ENCODE measurements at places on chromosomes 5 and 9.

DNA sequence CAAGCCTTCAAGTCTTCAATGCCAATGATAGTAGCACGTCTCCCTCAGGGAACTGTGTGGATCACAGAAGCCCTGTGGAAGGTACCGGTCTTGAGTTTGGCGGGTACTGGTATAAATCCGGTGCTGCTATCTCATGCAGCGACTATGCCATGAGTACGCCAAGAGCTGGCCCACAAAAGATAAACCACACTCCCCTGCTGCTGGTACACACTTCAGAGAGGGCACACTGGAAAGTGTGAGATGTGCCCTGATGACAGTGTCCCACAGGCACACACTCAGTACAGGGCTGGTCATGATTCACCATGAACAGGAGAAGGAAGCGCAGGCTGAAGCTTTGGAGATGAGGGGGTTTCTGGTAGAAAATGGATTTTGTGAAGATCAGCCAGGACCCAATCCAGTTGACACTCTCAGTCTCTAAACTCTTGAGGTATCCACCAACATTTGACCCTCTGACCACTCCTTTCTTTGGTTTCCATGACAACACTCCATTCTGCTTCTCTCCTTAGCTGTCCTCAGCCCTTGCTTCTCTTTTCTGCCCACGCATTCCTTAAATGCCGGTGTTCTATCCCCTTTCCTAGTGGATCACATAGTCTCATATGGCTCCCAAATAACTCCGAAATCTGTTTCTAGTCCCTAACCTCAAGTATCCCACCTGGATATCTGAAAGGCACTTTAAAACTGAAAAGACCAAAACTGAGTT lies 5.1 kb downstream of the AMACR start:
- DNase-seq: no peak

- DNase-seq: no peak
Measured at GRCh38 chr5:73387601-73388305, 60.8 kb downstream of the FOXD1 start.

DNA sequence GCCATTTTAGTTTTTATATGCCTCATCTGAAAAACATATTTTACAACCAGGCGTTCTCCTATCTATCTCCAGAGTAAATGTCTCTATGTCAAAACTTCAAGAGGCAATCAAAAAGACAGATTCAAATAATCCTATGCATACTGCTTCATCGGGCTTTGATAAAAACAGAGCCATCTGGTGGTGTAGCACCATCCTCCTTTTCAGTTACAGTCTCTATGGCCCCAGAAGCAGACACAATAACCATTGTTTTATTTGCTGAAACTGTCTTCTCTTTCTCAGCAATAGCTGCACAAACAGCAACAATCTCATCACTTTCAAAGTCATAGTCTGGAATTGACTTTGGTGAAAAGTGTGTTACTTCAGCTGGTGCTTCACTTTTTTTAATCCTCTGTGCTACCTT lies 36.3 kb downstream of the PTGER4 start:
- no peak for DNase-seq

DNA sequence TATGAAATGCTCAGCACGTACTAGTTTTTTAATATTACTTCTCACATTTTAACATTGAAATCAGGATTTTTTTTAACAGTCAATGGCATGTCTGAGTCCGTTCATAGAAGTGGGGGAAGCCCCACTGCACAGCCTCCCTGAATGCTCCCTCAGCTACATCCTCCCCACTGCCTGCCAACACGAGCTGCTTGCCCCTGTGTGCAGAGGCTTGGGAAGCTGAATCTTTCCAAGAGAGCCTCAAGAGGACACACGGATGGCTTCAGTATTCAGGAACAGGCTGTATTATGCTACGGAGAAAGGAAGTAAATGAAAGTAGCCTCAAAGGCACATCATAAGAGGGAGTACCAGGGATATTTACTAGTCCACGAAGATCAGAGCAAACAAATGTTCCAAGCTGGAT lies 248.7 kb downstream of the SPOCK1 start:
- no peak for DNase-seq

GRCh38 chr9:113219969-113220368 lies 1.1 kb downstream of the FKBP15 start:
- DNase-seq: peak; percentile 50

DNA sequence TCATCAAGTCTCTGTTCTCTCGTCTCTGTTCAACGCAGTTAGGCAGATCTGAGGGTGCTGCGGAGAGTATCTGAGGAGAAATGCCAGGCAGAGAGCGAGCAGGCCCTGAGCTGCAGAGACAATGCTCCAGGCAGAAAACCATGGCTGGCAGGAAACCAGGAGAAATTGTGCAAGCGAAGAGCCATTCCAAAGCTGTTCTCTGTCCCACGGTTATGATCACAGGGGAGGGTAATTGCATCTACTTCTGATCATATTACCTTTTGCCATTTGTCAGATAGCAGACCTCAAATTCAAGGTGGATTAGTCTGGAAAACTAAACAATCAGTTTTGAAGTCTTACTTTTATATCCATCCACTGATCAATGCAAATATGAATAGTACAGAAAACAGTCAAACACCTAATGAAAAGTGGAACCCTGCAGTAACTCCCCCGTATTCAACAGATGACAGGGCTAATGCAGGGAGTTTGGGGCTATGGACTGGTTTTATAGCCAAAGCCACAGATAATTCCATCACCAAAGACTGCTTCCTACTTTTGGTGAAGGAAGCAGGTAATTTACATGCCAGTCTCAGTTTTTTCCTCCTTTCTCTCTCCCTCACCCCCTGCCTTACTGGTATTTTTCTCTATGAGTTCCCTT lies 228.0 kb downstream of the DCP2 start:
- DNase-seq: no peak

GRCh38 chr5:10467281-10468198 lies 25.9 kb downstream of the ROPN1L start:
- peak; percentile 80 for DNase-seq

DNA sequence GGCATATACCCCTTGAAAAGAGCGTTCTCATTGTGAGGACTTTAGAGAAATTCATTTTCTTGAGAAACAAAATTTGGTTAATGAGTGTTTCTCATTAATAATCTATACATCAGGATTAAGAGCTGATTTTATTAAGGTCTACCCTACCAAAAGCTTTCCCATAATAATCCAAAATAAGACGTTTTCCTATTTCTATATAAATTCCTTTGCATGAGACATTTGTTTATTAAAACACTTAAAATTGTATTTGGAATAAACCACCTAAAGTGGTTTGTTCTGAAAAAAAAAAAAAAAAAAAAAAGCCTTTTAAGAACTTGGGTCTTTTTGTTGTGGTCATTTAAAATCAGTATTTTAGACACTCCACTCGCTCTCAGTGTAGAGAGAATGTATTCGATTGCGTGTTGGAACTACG lies 695 bp upstream of the TMOD1 start:
- no peak for DNase-seq

GRCh38 chr5:57989378-57989777 lies 470.5 kb downstream of the PLK2 start:
- DNase-seq: no peak

DNA sequence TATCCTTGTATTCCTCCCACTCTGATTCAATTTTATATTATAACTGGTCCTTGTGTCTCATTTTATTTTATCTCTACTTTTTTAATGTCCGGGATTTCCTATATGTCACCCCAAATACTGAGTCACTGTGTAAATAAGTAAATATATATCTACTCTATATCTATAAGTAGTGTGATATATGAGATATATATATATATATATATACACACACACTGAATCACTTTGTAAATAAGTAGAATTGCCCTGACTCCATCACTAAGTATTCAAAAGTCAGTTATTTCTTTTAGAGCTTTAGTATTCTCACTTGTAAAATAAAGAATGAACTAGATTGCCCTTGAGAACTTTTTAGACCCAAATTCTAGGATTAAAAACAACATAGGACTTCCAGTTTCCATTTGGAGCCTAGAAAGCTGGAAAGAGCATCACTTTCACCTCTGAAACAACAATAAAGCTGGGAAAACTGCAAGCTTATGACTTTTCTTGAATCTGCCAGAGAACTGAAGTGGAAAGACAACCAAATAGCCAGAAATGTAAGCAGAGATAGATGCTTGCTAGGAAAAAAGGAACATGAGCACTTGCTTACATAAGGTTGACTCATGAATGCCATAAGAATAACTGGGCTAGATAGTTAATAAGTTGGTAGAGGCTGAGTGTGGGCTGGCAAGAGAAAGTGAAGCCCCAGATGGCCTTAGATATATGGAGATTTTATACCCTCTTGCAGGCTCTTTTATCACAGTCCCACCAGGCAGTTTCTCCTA lies 171.1 kb upstream of the TLX3 start:
- no peak for DNase-seq

GRCh38 chr5:135497971-135498636 lies 37.7 kb downstream of the NEUROG1 start:
- DNase-seq: no peak

GRCh38 chr5:14183187-14183939 lies 40.2 kb downstream of the TRIO start:
- DNase-seq: no peak

- peak; percentile 58 for DNase-seq
Measured at GRCh38 chr5:55134053-55134722, 25.8 kb upstream of the GPX8 start.

- DNase-seq: no peak
Measured at GRCh38 chr9:129962451-129962864, 80.5 kb downstream of the FNBP1 start.

GRCh38 chr9:126517833-126518356 lies 95.8 kb upstream of the LMX1B start:
- no peak for DNase-seq

DNA sequence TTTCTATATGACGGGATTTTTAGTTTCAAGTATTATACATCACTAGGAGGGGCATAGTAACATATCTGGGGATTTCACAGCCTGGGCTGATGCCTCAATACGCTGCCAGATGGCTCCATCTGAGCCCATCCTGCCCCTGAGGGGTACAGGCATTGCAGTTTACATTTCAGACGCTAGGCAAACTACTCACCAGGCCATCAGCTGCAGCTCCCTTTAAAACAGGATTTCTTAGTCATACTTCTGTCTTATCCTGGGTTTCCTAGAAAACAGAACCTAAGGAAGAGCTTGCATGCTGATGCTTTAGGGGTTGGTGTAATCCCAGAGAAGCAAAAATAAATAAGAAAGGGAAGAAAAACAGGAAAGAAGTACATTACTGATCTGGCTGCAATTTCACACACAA lies 372.8 kb upstream of the PIK3R1 start:
- DNase-seq: no peak

- DNase-seq: no peak
Measured at GRCh38 chr5:16548115-16548514, 68.7 kb downstream of the RETREG1 start.

- DNase-seq: no peak
Measured at GRCh38 chr9:134561427-134562145, 80.0 kb upstream of the COL5A1 start.

- DNase-seq: no peak
Measured at GRCh38 chr5:21688655-21689054, 1164.5 kb downstream of the CDH12 start.

DNA sequence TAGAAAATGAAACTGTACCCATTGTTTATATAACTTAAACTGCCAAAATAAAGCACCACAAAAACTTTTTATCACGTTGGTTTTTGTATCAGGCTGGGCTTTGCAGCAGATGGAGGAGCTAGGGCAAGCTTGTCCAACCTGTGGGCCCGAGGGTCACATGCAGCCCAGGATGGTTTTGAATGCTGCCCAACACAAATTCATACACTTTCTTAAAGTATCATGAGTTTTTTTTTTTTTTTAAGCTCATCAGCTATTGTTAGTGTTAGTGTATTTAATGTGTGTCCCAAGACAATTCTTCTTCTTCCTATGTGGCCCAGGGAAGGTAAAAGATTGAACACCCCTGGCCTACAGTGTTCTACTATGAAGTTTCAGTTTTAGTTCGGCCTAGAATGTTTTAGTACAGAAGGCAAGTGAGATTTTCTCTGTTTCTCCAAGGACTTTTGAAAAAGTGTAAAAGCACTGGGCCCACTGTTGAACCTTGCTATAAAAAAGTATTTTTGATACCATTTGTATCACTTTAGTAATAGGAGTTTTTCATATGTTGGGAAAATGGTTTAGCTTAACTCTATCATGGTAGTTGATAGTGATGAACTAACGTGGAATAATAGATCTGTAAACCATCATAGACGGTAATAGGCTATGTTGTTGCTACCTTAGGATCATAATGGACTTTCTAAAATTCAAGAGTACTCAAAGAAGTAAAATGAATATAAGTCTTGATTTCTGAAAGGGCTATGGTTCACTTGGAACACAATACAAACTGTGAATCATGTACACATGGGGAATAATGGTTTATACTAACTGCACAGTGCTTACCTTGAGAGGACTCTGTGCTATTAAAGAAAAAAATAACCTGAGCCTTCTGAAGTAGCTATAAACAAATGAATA lies 2.9 kb downstream of the CDKN2A start:
- peak; percentile 65 for DNase-seq

DNA sequence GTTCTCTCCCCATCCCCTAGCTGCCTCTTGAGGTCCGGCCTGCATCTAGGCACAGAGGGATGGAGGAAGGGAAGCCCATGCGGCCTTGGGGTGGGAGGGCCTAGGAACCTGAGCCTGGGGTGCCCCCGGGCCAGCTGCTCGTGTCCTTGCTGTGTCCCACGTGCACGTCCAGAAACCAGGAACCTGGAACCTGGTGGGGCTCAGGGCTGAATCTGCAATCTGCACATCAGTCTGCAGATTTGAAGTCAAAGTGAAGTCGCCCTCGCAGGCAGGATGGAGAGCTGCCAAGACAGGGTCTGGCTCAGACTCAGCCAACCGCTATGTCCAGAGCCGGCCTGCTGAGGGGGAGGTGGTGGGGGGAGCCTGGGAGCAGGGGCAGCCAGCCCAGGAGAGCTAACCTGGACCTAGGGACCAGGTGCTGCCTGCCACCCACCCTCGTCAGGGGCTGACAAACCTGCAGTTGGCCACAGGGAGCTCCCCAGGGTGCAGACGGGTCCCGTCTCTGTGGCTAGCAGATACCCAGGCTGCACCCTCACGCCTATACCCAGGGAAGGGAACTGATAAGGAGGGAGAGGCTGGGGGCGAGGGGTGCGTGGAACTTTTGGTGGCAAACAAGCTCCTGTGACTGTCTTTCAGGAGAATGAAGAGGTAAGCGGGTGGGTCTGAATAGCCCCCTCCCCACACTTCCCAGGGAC lies 103.5 kb upstream of the SIMC1 start:
- no peak for DNase-seq

DNA sequence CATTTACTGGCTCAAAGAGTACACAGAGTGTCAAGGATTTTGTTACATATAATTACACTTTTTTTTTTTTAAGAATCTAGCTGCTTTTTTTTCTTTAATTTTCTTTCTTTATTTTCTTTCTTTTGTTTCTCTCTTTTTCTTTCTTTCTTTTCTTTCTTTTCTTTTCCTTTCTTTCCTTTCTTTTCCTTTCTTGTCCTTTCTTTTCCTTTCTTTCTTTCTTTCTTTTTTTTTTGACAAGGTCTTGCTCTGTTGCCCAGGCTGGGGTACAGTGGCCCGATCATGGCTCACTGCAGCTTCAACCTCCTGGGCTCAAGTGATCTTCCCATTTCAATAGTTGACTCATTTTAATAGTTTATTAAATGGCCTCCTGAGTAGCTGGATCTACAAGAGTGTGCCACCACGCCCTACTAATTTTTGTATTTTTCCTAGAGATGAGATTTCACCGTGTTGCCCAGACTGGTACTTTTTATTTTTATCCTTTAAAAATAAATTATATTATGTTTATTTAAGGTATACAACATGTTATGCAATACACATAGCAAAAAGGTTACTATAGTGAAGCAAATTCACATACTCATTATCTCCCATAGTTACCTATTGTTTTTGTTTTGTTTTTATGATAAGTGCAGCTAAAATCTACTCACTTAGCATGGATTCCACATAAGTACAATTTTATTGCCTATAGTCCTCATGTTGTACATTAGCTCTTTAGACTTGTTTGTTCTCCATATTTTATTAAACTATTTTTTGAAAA lies 381.5 kb upstream of the KLF4 start:
- no peak for DNase-seq

GRCh38 chr5:11224436-11225187 lies 463.6 kb upstream of the DAP start:
- no peak for DNase-seq
